ENCODE measurements at places on chromosomes 6 and 20.

- DNase-seq: no peak
These were observed 63.0 kb upstream of the EYA2 start for GRCh38 chr20:46831633-46832011.

DNA sequence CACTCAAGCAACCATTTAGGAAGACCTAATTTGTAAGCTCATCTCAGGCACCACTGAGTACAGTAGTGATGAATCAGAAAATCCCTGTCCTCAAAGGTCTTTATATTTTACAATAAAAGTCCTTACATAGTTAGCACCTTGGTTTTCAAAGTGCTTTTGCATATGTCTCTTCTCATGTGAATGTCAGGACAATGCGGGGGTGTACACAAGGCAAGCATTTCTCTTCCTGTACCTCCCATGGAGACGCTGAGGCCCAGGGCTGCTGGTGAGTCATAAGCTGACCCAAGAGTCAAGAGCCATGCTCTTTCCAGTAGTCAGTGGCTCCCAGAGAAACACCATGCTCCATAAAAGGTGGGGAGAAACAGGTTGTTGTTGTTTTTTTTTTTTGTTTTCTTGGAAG is 174.0 kb downstream of the GJA10 start:
- no peak for DNase-seq

- DNase-seq: no peak
These were observed 228.1 kb upstream of the CEP162 start for GRCh38 chr6:84455511-84456029.

- no peak for DNase-seq
These were observed 114.2 kb downstream of the COL12A1 start for GRCh38 chr6:75091467-75092190.
